T-cell (primary cell): ENCODE measurements at places on chromosomes 16 and 17. TPM values are rescaled to one million over a fixed set of nuclear protein-coding genes. Genes with fewer than 3 reads are reported as not detected.

DNA sequence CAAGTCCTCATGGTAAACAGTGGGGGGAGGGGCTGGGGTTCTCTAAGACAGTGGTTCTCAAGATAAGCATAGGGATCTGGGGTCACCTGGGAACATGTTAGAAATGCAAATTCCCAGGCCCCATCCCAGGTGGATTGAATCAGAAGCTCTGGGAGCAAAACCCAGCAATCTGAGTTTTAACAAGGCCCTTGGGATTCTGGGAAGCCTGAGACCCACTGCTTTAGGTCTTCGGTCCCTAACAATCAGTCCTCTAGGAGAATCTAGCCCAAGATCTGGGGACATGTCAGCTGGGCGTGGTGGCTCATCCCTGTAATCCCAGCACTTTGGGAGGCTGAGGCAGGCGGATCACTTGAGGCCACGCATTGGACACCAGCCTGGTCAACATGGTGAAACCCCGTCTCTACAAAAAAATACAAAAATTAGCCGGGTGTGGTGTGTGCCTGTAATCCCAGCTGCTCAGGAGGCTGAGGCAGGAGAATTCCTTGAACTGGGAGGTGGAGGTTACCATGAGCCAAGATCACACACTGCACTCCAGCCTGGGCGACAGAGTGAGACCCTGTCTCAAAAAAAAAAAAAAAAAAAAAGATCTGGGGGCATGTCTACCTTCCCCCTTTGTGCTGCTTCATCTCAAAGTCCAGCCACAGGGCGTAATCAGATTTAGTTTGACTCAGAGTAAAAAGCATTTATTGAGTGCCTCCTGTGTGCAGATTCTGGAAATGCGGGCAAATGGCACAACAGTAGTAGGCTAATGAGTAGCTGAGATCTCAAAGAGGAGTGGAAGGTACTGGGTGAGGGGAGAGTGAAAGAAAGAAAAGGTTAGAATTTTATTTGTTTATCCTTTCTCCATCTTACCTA lies 8.8 kb upstream of the NR1D1 start:
- H3K4me3 ChIP-seq: no peak overlapping the region
- H3K4me1 ChIP-seq: peaks cover 98% of the 10 kb centered on the region
- no peak for DNase-seq
- H3K36me3 ChIP-seq: no peaks in the 10 kb centered on the region

DNA sequence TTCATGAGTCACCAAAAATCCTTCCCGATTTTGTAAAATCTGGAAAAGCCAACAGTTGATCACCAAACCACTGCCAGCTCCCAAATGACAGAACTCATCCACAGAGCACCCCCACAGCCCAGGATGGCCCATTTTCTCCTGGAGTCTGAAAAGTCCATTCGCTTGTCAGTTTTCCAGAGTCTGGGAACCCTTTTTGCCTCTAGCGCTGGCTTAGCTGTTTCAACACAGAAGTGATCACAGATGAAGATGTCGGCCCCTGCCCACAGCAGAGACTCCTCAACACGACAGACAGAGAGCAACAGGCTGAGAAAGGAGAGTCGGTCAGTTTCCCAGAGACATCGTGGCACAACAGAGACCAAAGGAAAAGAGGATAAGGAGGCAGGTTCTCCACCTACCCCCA lies 66.4 kb downstream of the NXN start:
- H3K4me1 ChIP-seq: no peaks in the 10 kb centered on the region
- no peak for DNase-seq
- H3K27me3 ChIP-seq: no peaks in the 10 kb centered on the region
- no peak overlapping the region for H3K4me3 ChIP-seq
- no peaks in the 10 kb centered on the region for H3K36me3 ChIP-seq

DNA sequence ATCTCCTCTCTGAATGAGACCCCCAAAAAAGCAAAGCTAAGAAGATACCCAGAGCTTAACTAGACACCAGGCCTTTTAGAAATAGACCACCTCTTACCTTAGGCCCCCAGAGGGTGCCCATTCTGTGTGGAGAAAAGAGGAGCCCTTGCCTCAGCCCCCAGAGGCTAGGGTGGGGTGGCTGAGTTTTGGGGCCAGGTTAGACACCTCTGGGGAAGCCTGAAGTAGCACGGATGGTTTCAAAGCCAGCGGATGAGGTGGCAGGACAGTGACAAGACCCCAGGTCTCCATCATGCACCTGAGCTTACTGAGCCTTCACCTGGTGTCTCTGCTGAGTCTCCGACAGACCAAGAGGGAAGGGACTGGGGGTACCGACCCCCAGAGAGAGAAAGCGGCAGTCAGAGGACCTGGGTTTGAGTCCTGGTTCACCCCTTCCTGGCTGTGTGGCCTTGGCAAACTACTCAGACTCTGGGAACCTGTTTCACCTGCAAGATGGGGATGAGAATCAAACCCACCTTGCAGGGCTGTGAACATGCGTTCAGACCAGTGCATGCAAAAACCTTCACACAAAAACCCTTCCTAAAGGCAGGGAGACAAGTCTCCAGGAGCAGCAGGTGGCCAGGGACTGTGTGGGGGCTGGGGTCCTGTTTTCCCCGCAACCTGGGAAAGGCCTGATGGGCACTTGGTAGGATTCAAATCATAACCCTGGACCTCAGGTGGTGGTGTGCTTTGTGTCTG lies 7.7 kb downstream of the SCGB1C2 start:
- no peak for DNase-seq
- H3K27me3 ChIP-seq: peaks cover 11% of the 10 kb centered on the region
- H3K4me3 ChIP-seq: no peak overlapping the region
- H3K36me3 ChIP-seq: no peaks in the 10 kb centered on the region
- no peak overlapping the region for H3K27ac ChIP-seq
- no peaks in the 10 kb centered on the region for H3K4me1 ChIP-seq

The SAT2 gene
- total RNA-seq: 53.2 TPM

The MARCHF10 gene
- 0.13 TPM for total RNA-seq
